ENCODE measurements at places on chromosomes 12 and 14. TPM values are rescaled to one million over a fixed set of nuclear protein-coding genes. Genes with fewer than 3 reads are reported as not detected.

The PXMP2 gene
- 2.6 TPM for total RNA-seq

DNA sequence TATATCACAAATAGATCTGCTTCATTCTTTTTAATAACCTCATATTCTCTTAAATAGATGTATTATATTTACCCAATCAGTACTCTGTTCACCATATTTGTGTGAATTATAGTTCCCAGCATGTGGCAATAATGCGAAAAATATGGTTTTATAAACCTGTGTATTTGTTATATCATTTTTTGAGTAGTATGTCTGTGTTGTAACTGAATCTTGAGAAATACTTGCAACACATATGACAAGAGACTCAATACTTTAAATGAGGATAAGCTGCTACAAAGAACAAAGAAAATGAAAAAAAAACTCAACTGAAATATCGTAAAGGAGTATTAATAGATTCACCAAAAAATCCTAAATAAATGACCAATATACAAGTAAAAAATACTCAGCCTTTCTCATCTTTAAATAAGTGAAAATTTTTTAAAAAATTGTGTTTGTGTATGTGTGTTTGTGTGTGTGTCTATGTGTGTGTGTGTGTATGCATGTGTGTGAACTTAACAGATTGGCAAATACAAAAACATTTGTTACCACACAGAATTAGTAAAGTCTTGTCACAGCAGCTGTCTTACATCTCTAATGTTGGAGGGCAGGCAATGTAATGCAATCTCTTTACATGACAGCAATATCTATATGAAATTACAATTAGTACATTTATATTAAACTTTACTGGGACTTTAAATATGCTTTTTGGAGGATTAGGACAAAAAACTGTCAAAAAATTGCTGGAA is 441.9 kb upstream of the MGAT4C start:
- no peak for DNase-seq
- no peaks in the 10 kb centered on the region for H3K27me3 ChIP-seq
- H3K4me3 ChIP-seq = no peak overlapping the region
- H3K36me3 ChIP-seq = no peaks in the 10 kb centered on the region

DNA sequence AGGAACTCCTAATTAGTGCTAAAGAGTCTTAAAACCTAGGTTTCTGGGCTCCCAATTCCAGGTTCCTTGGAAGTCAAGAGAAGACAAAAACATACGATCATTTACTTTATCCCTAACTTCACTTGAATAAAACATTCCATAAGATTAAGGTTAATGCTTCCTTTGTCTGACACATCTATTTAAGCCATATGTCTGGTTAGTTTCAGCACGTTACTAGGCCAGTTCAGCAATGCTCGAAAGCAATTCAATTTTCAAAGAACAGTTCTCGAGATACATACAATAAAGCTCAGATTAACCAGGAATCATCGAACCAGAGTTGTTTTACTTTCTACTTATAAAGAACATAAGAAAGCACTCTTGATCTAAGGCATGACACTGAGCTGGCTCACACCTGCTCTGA is 68.0 kb upstream of the POC1B start:
- no peaks in the 10 kb centered on the region for H3K27me3 ChIP-seq
- H3K4me1 ChIP-seq = no peaks in the 10 kb centered on the region
- H3K36me3 ChIP-seq = peaks cover 46% of the 10 kb centered on the region
- H3K27ac ChIP-seq = no peak overlapping the region
- no peak for DNase-seq

DNA sequence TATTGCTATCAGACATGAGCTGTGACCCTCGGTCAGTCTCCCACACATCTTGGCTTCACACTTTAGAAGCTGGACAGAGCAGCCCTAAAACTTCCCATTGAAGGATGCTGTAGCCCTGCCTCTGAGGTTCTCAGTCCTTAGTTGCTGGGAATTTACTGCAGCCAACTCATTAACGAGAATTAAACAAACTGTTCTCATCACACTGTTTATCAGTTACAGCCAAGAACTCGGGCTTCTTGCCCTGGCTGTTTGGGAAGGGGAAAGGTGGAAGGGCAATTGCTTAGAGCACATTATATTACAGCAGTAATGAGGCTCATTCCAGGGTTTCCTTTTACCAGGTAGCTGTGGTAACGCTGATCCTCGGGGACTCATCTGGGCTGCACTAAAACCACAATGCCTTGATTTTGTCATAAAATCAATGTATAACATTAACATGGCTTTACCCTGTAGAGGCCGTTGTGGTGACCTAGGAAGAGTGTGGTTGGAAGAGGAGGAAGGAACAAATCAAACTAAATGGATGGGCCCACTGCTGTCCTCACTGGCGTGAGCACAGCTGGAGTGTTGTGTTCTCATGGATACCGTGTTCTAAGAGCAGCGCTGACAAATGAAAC is 87.1 kb downstream of the GPR135 start:
- DNase-seq = no peak
- H3K4me1 ChIP-seq = no peaks in the 10 kb centered on the region
- H3K36me3 ChIP-seq = no peaks in the 10 kb centered on the region
- no peak overlapping the region for H3K4me3 ChIP-seq
